ENCODE measurements at places on chromosomes 7 and 10.

DNA sequence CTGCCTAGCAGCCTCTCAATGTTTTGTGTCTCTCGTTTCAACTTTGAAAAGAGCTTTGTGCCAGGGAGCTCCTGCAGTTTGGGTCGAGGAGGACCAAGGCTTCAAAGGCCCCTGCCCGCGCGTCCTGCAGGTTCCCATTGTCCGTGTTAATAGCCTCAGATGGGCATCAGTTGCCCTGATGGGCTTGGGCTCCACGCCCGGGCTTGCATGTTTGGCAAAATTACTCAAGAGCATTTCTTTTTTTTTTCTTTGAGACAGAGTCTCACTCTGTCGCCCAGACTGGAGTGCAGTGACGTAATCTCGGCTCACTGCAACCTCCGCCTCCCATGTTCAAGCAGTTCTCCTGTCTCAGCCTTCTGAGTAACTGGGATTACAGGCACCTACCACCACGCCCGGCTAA is 636.6 kb downstream of the SDK1 start:
- no peak for DNase-seq

- DNase-seq: no peak
These were observed 39.6 kb downstream of the WIPI2 start for GRCh38 chr7:5229451-5230264.

DNA sequence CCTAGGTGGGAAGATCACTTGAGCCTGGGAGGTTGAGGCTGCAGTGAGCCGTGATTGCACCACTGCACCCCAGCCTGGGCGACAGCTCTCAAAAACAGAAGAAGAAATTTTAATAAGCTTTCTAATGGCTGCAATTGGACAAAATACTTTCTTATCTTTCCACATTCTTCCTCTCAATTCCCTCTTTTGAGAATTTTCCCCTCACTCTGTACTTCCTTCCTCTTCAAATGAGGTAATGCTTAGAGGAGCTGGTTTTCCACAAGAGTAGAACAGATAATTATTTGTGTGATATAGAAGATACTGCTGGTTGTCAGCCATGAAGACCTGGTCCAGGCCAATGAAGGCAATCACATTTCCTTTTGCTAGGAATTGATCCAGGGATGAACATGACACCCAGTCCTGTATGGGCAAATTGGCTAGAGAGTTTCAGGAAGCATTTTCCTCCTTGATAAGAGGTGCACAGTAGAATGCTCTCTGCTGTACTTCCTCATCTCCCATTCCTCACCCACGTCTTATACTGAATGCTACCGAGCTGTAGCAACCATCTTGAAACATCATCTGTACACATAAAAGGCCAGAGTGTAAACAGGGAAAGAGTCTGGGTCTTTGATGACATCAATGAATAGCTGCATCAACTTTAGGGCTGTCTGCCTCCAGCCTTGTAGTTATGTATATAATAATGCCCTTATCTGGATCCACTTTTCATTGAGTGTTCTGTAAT is 103.9 kb downstream of the CDK6 start:
- DNase-seq: no peak

DNA sequence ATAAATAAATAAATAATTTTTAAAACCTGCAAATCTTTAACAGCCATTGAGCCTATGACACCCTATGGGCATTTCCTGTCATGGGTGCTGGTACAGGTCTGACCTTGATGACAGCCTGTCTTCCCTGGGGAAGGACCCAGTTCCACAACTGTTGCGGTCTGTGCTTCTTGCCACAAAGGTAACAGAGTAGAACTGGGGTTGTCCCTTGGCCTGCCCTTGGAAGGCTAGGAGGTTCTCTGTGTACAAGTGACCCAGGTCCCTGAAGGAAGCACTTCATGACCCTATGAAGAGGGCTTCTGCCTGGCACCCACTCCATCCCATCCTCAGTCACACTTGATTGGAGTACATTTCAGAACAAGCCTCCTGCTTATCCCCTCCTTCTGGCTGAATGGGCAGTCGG is 66.9 kb downstream of the OGDH start:
- DNase-seq: no peak

- DNase-seq: no peak
These were observed 155.6 kb upstream of the YAE1 start for GRCh38 chr7:39410582-39410981.

DNA sequence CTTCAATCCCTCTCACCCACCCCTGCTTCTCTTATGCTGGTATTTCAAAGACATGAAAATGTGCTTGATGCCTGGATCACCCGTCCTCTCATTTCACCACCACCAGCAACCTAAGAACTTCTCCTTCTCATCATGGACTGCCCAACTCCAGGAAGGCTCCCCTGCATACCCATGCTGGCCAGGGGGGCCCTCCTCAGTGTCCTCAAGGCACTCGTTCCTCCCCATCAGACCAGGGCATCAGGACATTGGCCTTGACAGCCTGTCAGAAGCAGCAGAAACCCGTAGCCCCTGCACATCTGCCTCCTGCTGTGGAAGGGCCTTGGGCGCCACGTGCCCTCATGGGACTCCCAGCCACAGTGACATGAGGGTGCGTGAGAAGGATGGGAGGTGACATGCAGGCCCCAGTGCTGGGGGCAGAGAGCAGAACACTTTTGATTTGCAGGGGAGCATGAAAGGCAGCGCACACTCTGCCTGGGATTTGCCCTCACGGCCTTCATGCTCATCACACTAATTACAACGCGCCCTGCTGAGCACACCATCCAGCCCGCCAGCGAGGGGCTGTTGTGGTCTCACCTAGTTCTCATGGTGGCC is 1.9 kb upstream of the HSPA12A start:
- DNase-seq: no peak

GRCh38 chr7:138891446-138891810 is 89.8 kb downstream of the KIAA1549 start:
- DNase-seq: no peak

DNA sequence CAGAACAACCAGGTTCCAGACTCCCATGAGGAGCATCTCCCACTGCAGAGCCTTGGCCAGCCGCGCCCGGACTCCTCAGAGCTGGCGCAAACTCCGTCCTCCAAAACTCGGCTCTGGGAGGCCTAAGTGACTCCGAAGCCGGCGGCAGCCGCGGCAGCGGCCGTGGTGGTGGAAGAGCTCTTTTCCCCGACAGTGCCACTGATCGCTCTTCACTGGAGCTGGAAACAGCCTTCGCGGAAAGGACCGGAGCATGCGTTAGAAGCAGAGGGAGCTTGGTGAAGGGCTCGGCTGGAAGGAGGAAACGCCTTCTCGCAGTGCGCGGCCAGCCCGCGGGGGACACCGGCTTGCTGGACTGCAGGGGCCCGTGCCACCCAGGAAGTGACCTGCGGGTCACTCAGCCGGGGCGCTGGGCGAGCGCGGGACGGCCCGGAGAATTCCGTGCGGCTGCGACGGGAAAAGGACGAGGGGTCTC is 5.0 kb upstream of the HOXA13 start:
- no peak for DNase-seq

DNA sequence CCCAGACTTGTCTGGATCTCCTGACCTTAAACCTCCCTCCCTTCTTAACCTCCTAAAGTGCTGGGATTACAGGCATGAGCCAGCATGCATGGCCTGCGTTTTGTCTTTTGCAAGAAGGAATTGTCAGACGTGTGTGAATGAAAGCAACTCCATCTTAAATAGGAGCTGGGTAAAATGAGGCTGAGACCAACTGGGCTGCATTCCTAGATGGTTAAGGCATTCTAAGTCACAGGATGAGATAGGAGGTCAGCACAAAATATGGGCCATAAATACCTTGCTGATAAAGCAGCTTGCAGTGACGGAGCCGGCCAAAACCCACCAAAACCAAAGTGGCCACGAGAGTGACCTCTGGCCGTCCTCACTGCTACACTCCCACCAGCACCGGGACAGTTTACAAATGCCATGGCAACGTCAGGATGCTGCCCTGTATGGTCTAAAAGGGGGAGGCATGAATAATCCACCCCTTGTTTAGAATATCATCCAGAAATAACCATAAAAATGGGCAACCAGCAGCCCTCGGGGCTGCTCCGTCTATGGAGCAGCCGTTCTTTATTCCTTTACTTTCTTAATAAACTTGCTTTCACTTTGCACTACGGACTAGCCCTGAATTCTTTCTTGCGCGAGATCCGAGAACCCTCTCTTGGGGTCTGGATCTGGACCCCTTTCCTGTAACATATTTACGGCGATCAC is 41.2 kb upstream of the SDK1 start:
- DNase-seq: no peak

All from bone marrow (tissue), 2 donors.